ENCODE measurements at places on chromosomes 16 and 17.

GRCh38 chr17:12438813-12439586 is 226.7 kb upstream of the MYOCD start:
- no peaks in the 10 kb centered on the region for H3K36me3 ChIP-seq
- no peak overlapping the region for H3K27ac ChIP-seq
- no peaks in the 10 kb centered on the region for H3K27me3 ChIP-seq
- H3K4me1 ChIP-seq: no peaks in the 10 kb centered on the region
- H3K4me3 ChIP-seq: no peak overlapping the region
- no peak for DNase-seq

DNA sequence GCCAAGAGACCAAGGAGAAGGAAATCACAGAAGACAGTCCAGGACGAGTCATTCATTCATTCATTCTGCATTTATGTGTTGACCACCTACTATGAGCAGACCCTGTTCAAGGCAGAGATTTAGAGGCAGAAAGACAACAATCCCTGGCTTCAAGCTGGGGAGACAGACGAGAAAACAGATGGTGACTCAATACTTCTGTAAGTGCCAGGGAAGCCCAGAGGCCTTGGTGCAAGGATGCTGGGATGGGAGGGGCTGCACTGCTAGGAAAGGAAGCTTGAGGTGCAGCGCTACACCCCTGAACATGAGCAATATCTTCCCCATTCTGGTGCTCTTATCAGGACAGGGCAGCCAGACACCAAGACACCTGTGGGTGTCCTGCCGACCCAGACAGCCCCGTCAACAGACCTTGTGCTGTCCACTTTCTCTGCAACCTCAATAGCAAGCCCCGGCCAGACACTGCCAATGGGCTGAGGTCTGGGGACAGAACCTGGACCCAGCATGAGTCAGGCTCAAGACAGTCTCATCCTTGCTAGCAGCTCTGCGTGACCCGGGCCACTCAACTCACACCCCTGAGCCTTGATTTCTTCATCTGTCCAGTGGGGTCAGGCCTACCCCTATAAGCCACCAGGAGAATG is 163.5 kb downstream of the COPRS start:
- H3K27ac ChIP-seq: no peak overlapping the region
- peaks cover 9% of the 10 kb centered on the region for H3K4me1 ChIP-seq
- no peaks in the 10 kb centered on the region for H3K27me3 ChIP-seq

DNA sequence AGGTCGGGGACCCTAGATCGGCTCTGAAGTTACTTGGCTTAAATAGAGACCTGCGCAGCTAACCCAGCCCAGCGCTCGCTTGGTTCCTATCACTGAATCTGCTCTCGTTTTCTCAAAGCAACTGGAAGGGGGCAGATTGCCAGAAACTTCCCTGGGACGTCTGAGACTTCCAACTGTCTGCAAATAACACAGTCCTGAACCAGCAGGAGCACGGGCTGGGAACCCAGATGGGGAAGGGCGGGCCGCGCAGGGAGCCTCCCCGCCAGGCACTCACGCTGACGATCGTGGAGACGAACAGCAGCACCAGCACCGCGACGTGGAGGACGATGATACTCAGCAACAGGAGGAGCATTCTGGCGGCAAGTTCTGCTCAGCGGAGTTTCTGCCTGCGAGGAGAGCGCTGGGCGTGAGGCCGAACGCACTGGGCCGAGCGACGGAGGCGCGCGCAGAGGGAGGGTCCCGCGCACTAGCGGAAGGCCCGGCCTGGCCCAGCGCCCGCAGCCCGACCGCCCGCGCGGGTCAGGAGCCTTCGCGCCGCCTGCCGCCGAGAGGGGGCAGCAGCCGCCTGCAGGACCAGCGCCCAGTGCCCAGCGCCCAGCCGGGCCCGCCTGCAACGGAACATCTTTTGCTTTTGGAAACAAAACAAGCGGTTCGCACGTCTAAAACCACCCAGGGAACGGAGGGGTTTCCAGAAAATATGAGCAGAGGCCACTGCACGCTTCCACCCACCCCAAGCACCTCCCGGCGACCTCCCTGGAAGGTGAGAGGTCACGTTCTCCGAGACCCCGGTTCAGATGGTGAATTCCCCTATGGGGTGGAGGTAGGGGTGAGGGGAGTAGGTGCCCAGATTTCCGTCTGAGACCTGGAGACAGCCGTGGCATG is 4.5 kb downstream of the PMP22 start:
- H3K36me3 ChIP-seq: peaks cover 34% of the 10 kb centered on the region
- H3K4me3 ChIP-seq: peak overlapping the region; percentile 62
- peak; percentile 92 for DNase-seq

GRCh38 chr17:66191593-66192377 is at the start of gene CEP112:
Gene CEP112 (minus strand): TSS chr17:66192133.
- DNase-seq: peak; percentile 89
- H3K27me3 ChIP-seq: no peaks in the 10 kb centered on the region
- peak within 1 kb of the TSS; percentile 82 for H3K27ac ChIP-seq
- H3K4me1 ChIP-seq: peaks cover 11% of the 10 kb centered on the region

- H3K27me3 ChIP-seq: no peaks in the 10 kb centered on the region
- no peaks in the 10 kb centered on the region for H3K36me3 ChIP-seq
- H3K4me3 ChIP-seq: peak overlapping the region; percentile 64
- H3K4me1 ChIP-seq: peaks cover 43% of the 10 kb centered on the region
Observed at GRCh38 chr17:45225964-45226530, 4.4 kb downstream of the FMNL1 start.

DNA sequence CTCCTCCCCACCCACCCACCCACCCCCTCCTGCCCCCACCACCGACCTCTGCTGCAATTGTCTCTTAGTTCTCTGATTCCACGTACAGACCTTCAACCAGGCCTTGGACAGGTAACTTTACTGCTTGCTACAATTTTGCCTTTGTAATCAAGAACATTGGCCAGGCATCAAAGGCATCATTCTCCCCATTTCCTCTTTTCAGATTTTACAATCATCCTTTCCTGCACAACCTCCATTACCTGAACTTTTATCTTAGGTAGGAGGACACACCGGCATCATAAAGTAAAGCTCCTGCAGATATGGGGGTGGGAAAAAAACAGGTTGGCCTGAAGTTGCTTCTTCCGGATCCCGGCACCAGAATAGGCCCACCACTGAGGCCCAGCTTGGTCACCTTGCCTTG is 25.7 kb upstream of the SUPT4H1 start:
- H3K27me3 ChIP-seq: no peaks in the 10 kb centered on the region
- DNase-seq: no peak
- no peak overlapping the region for H3K4me3 ChIP-seq
- H3K4me1 ChIP-seq: peaks cover 40% of the 10 kb centered on the region
- no peaks in the 10 kb centered on the region for H3K36me3 ChIP-seq

Data from upper lobe of right lung (tissue), 1 donor.